ENCODE measurements at places on chromosomes 11 and 22. TPM values are rescaled to one million over a fixed set of nuclear protein-coding genes. Genes with fewer than 3 reads are reported as not detected.

CD81 gene
- total RNA-seq = 818 TPM

A4GALT gene
- 41.2 TPM for total RNA-seq

SYT7 gene
- total RNA-seq = 40.1 TPM

DUSP8 gene
- 1.2 TPM for total RNA-seq

MUC2 gene
- total RNA-seq = not detected

OR5A1 gene
- total RNA-seq = not detected

MRE11 gene
- total RNA-seq = 8.8 TPM

OR2AT4 gene
- total RNA-seq = not detected

ZNRF3 gene
- total RNA-seq = 6.3 TPM

SLC16A8 gene
- total RNA-seq = 0.53 TPM

MIOX gene
- total RNA-seq = 0.10 TPM

CSNK2A3 gene
- 1.7 TPM for total RNA-seq

ACCSL gene
- not detected for total RNA-seq

MS4A14 gene
- total RNA-seq = not detected

PIH1D2 gene
- total RNA-seq = 0.66 TPM

NDUFV1 gene
- total RNA-seq = 121 TPM

MLC1 gene
- total RNA-seq = 0.43 TPM

PATE2 gene
- total RNA-seq = 0.20 TPM

DAGLA gene
- total RNA-seq = 3.8 TPM

DNAJC24 gene
- 23.0 TPM for total RNA-seq

TECTA gene
- total RNA-seq = 0.43 TPM

OR52J3 gene
- total RNA-seq = not detected

CRYBB3 gene
- total RNA-seq = not detected

OR10A2 gene
- not detected for total RNA-seq

FOLH1 gene
- total RNA-seq = not detected

OR4A15 gene
- not detected for total RNA-seq

PRDM11 gene
- total RNA-seq = 9.1 TPM
